ENCODE measurements at places on chromosomes 6 and 20.

- no peak for DNase-seq
Measured at GRCh38 chr20:36571564-36572504, 1.6 kb upstream of the TGIF2 start.

GRCh38 chr6:63476302-63476701 lies 96.0 kb upstream of the LOC128125822 start:
- DNase-seq: no peak

- no peak for DNase-seq
Measured at GRCh38 chr20:61222699-61223098, 29.4 kb upstream of the CDH4 start.

GRCh38 chr6:152588456-152588855 lies 48.7 kb downstream of the SYNE1 start:
- DNase-seq: no peak

GRCh38 chr6:164331026-164331425 lies 916.5 kb downstream of the QKI start:
- no peak for DNase-seq

DNA sequence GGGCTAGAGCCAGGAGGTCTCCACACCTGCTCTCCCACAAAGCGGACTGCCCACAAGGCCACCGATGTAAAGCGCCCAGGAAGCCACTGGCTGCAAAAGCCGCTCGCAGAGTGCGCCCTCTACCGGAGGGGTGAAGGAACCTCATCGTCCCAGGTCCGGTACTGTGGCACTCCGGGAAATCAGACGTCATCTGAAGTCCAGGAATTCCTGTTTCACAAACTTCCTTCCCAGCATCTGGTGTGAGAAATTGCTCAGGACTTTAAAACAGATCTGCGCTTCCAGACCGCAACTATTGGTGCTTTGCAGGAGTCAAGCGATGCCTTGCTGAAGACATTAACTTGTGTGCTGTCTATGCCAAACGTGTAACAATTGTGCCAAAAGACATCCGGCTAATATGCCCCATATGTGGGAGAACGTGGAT lies 115.1 kb upstream of the ARID1B start:
- no peak for DNase-seq

GRCh38 chr20:63393566-63393965 lies 32.4 kb upstream of the CHRNA4 start:
- DNase-seq: no peak

DNA sequence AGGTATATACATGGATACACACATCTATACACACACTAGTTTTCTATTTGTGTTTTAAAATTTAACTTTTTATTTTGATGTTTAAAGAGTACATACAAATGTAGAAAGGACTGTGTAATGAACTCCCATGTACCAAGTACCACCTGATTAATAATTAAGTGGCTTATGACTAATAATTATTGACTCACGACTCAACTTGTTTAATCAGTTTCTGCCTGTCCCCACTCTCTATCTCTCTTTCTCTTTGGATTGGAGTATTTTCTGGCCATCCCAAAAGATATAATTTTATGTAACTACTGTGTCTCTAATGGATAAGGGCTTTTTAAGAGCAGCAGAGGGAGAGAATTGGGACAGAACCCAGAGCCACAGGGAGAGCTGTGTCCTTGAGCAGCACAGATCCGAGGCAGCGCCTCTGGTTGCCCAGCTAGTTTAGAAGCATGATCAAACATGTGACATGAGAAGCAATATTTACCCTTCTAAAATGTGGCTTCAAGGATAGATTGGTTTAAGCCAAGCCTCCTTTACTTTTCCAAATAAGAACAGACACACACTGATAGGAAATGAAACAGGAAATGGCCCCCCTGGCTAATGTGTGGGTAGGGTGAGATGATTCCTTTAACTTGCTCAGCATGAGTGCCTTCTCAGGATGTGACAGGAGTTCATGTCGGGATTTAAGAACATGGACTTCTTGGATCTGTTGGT lies 81.0 kb downstream of the ERMARD start:
- DNase-seq: no peak

- no peak for DNase-seq
Measured at GRCh38 chr6:168060521-168060931, 18.5 kb downstream of the FRMD1 start.

- no peak for DNase-seq
Measured at GRCh38 chr20:41643504-41643938, 25.3 kb upstream of the CHD6 start.

- DNase-seq: no peak
Measured at GRCh38 chr6:2713473-2714110, 37.1 kb downstream of the MYLK4 start.

DNA sequence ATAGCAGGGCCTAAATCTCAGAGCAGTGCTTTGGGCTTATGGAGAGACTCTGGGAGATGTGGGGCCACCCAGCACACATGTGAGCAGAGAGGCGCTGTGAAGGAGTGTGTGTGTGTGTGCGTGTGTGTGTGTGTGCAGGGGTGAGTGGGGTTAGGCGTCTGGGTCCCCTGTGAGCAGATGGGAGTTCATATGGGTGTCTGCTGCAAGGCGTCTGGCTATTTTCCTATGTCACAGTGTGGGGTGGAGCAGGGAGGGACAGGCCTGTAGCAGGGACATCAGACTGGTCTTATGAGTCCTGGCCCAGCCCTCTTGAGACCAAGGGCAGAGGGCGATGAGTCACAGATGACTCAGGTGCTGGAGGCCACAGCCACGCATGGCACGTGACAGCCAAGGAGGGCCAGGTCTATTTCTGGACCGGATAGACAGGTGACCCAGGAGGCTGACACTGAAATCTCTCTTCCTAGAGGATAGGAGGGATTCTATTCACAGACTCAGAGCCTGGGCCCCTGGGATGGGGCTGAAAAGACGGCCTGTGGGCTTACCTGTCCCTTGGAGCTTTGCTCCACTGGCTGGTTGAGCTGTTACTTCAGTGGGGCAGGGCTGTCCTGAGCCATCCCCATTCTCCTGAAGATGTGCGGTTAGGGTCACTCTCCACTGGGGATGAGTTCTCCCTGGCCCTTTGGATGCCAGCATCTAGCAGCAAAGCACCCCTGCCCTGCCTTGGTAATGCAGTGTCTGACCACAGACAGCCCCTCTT lies 28.9 kb downstream of the VEGFA start:
- no peak for DNase-seq

GRCh38 chr20:42379385-42379784 lies 761.2 kb upstream of the CHD6 start:
- no peak for DNase-seq

DNA sequence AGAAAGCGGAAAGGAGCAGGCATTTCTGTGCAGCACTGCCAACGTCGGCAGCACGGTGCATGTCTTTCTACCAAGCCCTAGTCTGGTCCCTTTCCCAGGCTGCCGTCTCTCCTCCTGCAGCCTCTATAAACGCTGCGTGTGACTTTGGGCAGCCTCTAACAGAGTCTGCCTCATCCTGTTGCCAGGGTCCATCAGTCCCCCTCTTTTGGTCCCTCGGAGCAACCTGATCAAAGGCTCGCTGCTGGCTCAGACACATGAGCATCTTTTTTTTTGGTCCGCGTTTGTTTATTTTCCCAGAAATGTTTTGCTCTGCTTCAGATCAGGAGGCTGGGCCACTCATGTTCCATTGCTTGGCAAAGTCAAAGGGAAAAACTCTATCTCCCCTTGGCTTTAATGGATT lies 166.8 kb upstream of the CST7 start:
- no peak for DNase-seq

GRCh38 chr6:145784683-145785082 lies 29.9 kb downstream of the FBXO30 start:
- DNase-seq: no peak

GRCh38 chr20:9025643-9026042 lies 43.2 kb upstream of the PLCB4 start:
- no peak for DNase-seq

- no peak for DNase-seq
Measured at GRCh38 chr20:22579711-22580697, 4.4 kb downstream of the FOXA2 start.

DNA sequence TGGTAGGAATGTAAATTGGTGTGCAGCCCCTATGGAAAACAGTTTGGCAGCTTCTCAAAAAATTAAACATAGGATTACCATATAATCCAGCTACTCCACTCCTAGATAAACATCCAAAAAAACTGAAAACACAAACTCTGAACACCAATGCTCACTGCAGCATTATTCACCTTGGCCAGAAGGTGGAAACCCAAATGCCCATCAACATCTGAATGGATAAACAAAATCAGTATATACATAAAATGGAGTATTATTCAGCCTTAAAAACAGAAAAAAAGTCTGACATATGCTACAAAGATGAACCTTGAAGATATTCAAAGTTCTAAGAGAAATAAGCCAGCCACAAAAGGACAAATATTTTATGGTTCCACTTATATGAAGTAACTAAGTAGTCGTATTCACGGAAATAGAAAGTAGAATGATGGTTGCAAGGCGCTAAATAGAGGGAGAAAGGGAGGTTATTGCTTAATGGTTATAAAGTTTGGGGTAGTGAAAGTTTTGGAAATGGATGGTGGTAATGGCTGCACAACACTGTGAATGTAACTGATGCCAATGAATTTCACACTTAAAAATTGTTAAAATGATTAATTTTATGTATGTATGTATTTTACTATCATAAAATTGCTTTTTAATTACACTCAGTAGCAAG lies 4.0 kb downstream of the PHF10 start:
- no peak for DNase-seq

- no peak for DNase-seq
Measured at GRCh38 chr6:44305200-44305725, 7.9 kb downstream of the AARS2 start.

DNA sequence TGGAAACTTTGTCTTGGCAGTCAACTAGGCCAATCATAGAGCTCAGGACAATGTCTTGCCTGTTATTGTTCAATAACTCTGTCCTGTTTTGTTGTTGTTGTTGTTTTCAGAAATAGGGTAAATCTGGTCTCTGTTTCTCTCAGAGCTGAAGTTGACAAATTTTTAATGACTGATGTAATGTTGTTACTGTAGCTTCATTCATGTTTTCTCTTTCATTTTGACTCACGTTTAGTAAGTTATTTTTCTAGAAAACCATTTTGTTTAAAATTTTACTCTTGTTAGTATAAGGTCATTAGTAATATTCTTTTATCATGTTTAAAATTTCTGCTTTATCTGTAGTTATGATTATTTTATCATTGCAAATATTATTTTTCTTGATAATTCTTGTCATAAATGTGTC lies 51.6 kb upstream of the GRIK2 start:
- DNase-seq: no peak

DNA sequence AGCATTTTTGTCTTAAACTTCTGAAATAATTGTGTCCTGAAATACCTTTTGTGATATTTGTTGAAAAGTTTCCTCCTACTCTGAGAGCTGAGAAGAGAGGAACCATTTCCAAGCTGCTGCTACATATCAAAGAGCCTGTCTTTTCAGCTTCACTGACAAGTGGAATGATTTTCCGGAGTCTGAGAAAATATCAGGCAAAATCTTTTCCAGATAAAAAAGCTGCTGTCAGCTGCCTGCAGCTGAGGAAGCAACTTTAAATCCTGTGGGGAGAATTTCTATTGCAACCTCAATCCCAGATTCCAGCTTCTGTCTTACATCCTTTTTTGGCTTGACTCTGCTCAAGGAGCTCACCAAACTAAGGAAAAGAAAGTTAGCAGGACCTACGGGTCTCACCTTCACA lies 904.3 kb downstream of the PHF3 start:
- DNase-seq: no peak

GRCh38 chr6:168908887-168909286 lies 344.8 kb downstream of the THBS2 start:
- no peak for DNase-seq

DNA sequence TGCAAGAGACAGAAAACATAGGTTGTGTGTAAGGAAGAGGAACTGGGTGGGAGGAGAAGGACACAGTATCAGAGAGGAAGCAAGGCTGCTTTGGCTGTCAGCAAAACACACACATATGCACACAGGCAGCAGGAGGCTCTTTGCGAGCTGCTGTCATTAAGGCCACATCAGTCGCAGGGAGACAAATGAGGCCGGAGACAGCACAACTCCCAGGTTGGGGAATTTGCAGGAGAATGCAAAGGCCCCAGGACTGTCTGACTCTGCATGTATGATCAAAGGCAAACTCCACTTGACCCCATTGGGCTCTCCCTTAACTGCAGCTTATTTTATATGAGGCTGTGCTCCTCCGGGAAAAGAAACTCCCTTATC lies 35.3 kb downstream of the METTL24 start:
- DNase-seq: no peak

DNA sequence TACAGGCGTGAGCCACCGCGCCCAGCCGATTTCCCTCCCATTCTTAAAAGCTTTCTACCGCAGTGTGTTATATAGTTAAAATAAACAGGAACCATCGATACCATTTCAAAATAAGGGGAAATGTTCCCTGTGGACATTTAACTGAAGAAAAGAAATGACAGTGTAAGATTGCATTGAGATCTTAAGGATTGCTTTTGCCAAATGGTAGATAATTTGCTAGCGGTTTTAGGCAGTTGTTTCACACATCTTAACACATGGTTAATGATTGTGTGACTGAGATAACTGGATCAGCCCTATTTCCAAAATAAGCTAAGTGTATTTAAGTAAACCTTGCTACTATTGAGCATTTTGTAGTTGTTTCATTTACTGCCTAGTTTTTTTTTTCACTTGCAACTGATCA lies 15.6 kb downstream of the STX16 start:
- no peak for DNase-seq

DNA sequence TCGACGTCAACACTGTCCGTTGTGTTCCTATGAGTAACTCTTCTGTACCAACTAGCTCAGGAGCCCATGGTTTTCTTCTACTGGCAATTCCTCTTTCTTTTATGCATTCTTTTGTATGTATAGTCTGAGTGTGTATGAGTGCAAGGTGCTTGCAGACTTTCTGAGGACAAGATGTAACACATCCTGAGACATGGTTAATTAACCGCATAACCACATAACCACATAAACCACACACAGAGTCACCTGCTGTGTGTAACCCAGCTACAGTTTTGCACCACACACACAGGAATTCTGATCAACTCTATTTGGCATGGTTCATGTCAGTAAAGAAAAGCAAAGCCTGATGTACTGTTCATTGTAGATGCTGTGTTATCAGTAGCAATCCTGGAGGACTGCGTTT lies 98.6 kb downstream of the DACT2 start:
- DNase-seq: no peak

GRCh38 chr6:170487707-170488329 lies 65.3 kb downstream of the PSMB1 start:
- DNase-seq: no peak

- no peak for DNase-seq
Measured at GRCh38 chr6:16651871-16652270, 109.4 kb downstream of the ATXN1 start.

- no peak for DNase-seq
Measured at GRCh38 chr6:8556370-8557013, 121.1 kb upstream of the SLC35B3 start.

Data from activated T-cell treated with anti-CD3 and anti-CD28 coated beads, Interleukin-2, amount 50 U/mL, for 1 hour (primary cell).